ENCODE measurements at places on chromosomes 2 and 18.

- DNase-seq = no peak
Measured at GRCh38 chr2:132384491-132385151, 32.0 kb upstream of the GPR39 start.

DNA sequence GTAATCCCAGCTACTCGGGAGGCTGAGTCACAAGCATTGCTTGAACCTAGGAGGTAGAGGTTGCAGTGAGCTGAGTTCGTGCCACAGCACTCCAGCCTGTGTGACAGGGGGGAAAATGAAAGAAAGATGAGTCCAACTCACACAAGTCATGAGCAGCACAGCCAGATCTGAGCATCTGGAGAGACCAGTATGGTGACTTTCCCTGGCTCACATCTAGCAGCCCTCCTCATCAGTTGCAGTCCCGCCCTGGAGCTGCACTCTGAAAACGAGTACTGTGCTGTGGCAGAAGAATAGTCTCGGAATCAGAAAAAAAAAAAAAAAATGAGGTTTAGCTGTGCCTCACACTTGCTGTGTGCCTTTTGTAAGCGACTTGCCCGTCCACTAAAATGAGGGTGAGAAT lies 74.4 kb upstream of the TRIB2 start:
- no peak for DNase-seq

DNA sequence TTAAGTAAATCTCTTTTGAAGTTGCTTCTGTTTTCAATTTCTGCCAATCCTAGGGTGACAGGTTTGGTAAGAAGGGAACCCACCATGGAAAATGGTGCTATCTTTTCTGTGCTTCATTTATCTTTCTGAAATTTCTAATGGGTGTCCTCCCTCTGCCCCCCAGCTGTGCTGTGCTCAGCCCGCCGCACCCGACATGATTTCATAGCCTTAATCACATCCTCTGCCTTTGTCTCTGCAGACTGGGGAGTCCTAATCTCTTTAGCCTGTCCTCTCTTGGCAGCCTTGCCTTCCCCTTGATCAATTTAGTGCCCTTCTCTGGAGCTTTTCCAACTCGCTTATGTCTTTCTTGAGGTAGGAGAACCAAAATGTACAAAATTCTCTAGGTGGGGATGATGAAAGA lies 49.3 kb downstream of the DNMT3A start:
- no peak for DNase-seq

- no peak for DNase-seq
Measured at GRCh38 chr2:15096873-15097272, 464.3 kb downstream of the NBAS start.

DNA sequence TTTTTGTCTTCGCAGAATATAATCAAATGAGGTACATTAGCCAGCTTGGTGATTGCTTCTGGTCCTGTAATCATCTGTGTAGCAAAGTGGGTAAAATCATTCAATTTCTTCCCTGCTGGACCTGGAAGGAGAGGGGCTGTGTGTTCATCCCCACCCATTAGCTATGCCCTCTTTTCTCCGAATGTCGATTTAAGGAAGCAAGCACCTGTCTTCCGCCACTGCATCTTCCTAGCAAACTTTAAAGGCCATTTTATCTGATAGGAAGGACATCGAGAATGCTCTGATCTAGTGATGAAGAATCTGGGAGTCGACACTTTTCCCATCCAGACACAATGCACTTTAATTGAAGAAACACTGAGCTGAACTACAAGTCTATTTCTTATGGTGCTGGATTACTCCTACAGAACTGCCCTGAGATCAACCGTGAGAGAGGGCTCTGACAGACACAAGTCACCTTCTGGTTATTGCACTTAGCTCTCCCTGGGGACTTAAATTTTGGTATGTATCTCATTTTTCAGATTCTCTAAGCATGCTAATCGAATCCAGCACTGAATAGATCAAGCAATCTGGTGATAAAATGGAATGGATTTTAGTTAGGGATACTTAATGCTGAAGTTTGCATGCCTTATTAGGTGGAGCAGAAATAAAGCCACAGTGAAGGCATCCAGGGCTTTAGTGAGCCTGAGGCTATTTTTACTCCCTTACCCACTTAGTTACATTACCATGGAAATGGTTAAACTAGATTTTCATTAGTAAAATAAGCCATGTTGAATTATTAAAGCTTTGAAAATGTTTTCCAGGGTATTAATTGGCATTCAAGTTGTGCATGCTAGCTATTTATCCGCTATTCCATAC lies 1.3 kb downstream of the NYAP2 start:
- no peak for DNase-seq

- no peak for DNase-seq
Measured at GRCh38 chr2:157722580-157723234, 94.0 kb upstream of the ACVR1C start.

GRCh38 chr18:8706791-8707555 lies 1.6 kb downstream of the MTCL1 start:
- peak; percentile 39 for DNase-seq

- DNase-seq = no peak
Measured at GRCh38 chr2:175854129-175854528, 147.9 kb downstream of the LNPK start.

DNA sequence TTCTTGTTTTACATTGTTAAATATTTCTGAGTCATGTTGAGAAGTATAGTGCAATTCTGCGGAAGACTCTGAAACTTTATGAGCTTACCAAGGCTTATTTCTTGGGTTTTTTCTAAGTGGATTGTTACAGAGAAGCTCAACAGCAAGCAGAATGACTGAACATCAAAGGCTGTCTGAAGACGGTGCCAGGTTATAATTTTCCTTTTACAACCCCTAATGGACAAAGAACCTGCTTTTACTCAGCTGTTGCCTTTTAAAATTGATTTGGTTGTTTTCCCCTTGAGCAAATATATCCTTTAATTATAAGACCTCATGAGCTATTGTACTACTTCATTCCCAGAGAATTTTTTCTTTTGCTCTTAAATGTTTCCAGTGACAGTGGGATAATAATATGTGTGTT lies 41.6 kb downstream of the LAMA3 start:
- no peak for DNase-seq

DNA sequence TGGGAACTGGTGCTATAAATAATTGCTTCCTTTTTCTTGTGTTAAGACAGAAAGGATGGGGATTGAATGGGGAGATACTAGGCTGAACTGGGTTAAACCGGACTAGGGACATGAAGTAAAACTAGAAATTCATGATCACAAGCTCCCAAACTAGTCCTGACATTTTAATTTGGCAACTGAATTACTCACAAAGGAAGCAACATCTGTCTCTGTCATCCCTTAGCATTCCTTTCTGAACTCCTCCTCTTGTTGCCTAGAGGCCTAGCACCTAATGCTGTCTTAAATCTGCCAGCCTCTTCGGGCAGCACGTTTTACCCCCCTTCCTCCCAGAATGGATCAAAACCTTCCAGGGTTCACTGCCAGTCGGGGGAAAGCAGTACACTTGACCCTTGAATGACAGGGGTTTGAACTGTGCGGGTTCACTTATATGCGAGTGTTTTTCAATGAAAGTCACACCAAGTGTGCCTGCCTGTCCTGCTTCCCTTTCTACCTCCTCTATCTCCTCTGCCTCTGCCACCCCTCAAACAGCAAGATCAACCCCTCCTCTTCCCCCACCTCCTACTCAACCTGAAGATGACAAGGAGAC lies 8.2 kb downstream of the KCTD1 start:
- DNase-seq = no peak

DNA sequence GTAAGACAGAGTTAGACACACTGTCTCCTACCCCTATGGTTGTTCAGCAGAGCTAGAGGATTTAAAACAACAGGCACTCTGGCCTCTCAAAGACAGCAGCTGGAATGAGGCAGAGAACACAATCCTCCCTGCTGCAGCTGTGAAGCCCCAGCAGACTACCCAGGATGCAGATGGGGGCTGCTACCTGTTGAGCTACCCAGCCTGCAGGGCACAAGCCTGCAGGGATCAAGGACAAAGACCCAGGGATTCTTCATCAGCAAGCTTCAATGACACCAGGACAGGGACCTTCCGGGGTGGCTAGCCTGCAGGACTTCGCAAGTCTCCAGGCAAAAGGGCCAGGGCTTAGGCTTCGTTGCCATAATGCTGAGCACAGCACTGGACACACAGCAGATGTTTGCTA lies 27.2 kb downstream of the GALNT14 start:
- no peak for DNase-seq

DNA sequence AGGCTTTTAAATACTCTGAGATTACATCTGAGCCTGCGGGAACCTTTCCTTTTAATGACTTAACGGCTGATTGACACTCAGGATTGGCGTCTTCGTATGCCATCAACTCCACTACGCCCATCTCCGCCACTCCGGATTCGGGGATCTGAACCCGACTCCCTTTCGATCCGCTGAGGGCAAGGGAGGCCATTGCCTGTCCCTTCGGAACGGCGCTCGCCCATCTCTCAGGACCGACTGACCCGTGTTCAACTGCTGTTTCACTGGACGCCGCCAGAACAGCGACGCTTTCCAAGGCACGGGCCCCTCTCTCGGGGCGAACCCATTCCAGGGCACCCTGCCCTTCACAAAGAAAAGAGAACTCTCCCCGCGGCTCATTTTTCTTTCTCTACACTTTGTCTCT lies 90.4 kb downstream of the PID1 start:
- no peak for DNase-seq

- no peak for DNase-seq
Measured at GRCh38 chr2:139626128-139626527, 845.9 kb upstream of the NXPH2 start.

DNA sequence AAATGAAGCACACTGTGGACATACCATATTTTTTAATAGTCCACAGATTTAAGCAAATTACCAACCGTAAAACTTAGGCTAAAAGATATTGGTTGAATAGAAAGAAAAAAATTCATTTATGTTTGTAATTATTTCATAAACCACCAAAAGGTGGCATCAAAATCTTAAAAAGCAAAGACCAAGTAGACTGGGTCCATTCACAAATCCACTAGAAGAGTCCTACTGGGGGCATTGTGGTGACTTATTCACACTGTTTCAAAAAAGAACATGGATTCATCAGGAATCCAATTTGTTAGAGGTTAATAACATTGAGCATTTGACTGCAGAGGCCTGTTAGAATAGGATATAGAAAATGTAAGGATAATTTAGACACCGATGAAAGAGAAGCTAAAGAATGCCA lies 194.9 kb upstream of the KYNU start:
- DNase-seq = no peak

- no peak for DNase-seq
Measured at GRCh38 chr2:113765276-113765675, 8.8 kb upstream of the SLC35F5 start.

GRCh38 chr18:52343731-52344340 lies 3.8 kb downstream of the DCC start:
- DNase-seq = no peak

DNA sequence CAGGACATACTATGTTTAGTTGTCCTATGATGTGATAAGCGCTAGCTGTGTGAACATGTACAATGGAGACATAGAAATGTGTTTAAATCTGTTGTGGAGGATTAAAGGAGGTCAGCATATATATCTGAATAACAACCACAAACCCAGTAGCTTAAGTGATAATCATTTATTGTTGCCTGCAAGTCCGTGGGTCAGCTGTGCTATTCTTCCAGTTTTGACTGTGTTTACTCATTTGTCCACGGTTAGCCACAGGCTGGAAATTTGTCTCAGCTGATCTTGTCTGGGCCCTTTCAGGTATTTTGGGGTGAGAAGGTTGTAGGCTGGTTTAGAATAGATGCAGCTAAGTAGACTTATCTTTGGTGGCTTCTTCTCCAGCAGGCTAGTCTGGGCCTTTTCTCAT lies 110.4 kb downstream of the PARD3B start:
- no peak for DNase-seq

DNA sequence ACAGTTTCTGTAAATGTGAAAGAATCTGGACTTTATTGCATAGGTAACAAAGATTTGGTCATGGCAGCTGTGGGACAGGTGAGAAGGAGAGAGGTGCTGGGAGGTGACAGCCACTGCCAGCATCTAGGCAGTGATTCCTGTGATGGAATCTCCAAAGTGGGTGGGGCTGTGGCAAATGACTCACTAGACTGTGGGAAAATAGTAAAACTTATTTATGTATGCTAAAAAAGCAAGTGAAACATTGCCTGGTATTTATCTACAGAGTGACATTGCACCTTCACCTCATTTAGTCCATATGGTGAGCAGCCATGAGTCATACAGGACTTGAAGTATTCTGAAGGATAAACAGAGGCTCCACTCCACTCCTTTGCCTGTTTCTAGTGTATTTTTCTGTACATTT lies 145.3 kb upstream of the MEX3C start:
- no peak for DNase-seq

DNA sequence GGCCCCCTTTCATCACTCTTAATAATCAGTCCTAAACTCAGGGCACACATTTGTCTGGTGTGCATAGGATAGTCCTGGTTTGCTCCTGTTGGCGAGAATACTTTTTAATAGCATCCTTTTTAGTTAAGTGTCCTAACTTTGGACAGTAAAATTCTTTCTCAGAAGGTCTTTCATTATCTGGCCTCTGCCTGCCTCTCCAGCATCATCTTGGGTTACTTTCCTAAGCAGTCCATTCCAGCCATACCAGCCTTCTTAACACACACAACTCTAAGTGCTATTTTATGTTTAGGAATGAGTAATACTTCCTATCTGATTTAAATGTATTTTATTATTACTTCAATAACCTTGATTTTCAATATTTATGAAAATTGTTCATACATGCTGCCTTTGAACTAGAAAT lies 151.0 kb downstream of the ACOXL start:
- no peak for DNase-seq

DNA sequence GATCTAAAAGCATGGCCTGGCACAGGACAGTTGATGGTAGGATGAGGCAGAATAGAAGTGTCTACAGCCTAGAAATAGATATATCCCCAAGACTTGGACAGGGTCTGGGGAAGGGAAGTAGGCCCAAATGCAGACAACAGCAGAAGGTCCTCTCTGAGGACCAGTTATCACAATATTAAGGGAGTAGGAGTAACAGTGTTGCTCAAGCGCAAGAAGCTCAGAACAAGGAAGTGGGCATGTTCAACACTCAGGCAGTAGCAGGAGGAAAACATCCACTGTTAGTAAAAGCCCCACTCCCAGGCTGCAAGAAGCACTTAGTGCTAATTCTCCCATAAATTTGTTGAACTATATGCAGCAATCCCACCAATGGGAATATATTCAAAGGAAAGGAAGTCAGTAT lies 314.7 kb downstream of the METTL4 start:
- no peak for DNase-seq

- no peak for DNase-seq
Measured at GRCh38 chr2:28063492-28063962, 173.0 kb downstream of the BABAM2 start.

DNA sequence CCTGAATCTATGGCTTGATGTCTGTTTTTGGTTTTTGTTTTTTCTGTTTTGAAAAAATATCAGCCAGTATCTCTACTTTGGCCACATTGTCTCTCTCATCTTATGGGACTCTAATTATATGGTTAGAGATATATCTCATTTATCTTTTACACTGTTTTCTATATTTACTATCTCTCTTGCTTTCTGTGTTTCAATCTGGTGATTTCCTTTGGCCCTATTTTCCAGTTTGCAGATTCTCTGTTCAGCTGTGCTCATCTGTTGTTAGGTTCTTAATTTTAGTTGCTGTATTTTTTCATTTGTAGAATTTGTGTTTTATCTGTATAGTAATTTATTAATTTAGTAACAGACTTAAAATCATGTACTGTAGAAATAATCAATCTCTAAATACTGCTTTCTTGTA lies 41.3 kb upstream of the ELAC1 start:
- DNase-seq = no peak

All from mucosa of gallbladder (tissue), 1 donor.